GM04504 (cell line): ENCODE measurements at places on chromosomes 3 and 15.

- peak; percentile 43 for DNase-seq
Observed at GRCh38 chr3:63960048-63960711, 48.0 kb upstream of the SCAANT1 start.

- peak; percentile 94 for DNase-seq
Observed at GRCh38 chr15:49831206-49831965, 210.5 kb downstream of the DTWD1 start.

GRCh38 chr15:100711516-100712021 is 109.2 kb downstream of the ASB7 start:
- no peak for DNase-seq

GRCh38 chr3:177652556-177653291 is 455.4 kb upstream of the TBL1XR1 start:
- DNase-seq = no peak

- no peak for DNase-seq
Observed at GRCh38 chr3:39282057-39282456, 2.2 kb upstream of the CX3CR1 start.

- DNase-seq = no peak
Observed at GRCh38 chr3:43411429-43411828, 125.1 kb downstream of the SNRK start.

DNA sequence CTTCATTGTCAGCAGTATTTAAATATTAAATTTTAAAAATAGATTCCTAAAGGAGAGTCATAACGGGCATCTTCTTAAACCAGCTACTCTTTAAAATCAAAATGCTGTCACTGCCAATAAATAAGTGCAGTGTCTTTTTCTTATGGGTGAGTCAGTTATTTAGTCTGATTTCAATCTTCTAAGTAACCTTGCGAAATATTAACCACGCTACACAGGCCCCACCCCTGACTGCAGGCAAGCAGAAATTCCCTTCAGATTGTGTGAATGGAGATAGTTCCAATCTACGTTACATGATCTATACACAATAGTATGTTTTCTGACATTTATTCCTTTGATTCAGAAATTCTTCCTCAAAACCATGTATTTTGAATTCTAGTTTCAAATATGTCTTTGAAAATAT is 141.5 kb downstream of the GADL1 start:
- DNase-seq = peak; percentile 42

- no peak for DNase-seq
Observed at GRCh38 chr15:68770216-68770615, 50.5 kb downstream of the ANP32A start.

DNA sequence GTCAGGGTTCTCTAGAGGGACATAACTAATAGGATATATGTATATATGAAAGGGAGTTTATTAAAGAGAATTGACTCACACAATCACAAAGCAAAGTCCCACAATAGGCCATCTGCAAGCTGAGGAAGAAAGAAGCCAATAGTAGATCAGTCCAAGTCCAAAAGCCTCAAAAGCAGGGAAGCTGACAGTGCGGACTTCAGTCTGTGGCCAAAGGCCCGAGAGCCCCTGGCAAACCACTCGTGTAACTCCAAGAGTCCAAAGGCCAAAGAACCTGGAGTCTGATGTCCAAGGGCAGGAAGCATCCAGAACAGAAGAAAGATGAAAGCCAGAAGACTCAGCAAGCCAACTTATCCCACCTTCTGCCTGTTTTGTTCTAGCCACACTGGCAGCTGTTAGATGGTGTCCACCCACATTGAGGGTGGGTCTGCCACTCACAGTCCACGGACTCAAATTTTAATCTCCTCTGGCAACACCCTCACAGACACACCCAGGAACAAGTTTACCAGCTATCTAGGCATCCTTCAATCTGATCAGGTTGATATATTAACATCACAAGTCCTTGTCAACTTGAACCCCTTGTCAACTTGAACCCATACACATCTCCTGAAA is 54.2 kb upstream of the ACAD9 start:
- no peak for DNase-seq

DNA sequence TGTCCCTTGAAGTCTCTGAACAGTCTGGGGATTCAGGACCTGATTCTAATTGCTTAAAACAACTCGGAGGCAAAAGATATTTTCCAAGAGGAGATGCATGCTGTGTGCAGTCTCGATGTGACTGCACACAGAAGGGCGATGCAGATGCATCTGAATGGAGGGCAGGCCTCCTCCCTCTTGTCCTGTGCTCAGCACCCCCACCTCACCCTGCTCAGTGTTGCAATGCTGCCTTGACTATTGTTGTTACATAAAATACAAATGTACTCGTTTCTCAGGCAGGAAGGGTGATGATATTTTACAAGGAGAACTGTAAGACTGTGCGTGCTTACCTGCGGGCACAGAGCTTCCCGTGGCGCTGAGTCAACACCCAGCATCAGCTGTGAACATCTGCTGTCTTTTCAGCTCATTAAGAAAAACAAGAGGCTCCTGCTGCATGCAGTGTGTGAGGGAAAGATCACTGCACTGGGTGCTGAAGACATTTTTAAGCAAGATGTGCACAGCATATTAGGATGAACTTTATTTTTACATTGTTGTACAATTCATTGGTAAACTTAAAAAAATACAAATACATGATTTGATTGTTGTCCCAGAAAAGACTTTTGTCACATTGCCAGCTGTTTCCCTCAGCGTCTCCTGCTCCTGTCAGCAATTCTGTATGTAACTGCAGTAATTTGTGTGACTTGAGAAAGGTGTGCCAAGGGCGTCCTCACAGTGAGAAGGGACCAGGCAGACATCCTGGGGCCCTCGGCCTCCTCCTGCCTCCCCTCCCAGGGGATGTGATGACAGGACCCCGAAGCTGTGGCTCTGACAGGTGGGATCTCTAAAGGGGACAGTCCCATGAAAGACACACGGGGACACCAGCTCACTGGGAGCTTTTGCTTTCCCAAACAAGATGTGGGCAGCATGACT is 56.3 kb upstream of the RPL32 start:
- DNase-seq = no peak

- DNase-seq = peak; percentile 63
Observed at GRCh38 chr15:65638681-65639089, 16.9 kb downstream of the SLC24A1 start.

DNA sequence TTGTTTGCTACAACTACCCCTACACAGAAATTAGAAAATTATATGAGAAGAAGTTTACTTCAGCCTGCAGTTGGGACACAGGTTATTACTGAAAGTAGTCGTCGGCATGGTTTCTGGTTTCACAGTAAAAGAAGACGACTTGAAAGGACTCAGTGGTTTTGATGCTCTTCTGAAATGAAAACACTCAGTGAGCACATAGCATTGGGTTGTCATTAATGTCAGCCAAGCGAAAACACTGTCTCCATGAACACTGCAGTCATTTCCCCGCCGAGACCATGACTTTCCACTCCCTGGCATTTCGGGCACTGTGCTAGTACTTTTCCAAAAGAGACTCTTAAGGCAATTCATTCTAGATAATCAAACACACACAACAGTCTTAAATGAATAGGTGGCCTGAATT is 69.2 kb upstream of the ICE2 start:
- no peak for DNase-seq

DNA sequence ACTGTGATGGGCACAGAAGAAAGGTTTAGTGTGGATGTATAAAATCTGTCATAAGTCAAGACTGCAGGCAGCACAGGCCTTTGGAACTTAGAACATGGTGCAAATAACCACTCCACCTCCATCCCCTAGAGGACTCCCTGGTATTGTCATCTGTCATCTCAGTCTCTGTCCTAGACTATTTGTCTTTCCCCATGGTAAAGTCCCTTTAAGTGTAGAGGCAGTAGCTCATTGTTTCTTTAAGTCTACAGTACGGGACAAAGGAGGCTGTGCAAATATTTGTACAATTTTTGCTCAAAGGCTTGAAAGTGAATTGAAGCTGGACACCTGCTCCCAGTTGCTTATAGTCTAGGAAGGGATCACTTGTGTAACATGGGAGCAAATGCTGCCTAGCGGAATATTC is 3.2 kb upstream of the PXYLP1 start:
- no peak for DNase-seq

DNA sequence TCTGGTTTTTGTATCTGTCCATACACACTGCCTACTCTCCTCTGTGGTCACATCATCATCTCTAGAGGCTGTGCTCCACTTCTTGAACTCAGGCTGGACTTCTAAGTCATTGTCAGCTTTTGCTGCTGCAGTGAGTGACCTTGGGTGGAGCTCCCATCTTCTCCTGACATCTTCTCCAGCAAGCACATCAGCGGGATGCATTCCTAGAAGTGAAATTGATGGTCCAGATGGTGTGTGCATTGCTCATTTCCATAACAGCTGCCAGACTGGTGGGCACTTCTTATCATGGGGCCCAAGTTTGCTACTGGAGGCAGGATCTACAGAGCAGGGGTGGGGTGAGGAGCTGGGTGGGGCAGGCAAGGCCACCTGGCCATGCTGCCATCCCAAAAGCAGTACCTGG is 109.9 kb downstream of the DNAJB8 start:
- DNase-seq = no peak

GRCh38 chr3:59482684-59483083 is 432.9 kb upstream of the CFAP20DC start:
- no peak for DNase-seq

DNA sequence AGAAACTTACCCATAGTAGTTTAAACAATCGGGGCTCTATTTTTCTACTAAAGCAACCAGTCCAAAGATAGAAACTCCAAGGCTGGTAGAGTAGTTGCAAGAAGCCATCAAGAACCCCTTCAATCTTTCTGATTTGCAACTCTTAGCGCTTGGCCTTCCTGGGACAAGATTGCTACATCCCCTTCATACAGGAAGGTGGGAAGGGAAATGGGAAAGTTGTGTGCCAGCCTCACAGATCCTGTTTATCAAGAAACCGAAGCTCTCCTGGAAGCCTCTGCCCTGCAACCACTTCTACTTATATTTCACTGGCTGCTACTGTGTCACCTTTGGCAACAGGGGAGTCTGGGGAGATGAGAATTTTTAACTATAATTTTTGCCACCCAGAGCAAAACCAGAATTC is 46.2 kb downstream of the OSBPL10 start:
- no peak for DNase-seq

GRCh38 chr3:38588995-38589937 is 60.2 kb downstream of the SCN5A start:
- DNase-seq = no peak

DNA sequence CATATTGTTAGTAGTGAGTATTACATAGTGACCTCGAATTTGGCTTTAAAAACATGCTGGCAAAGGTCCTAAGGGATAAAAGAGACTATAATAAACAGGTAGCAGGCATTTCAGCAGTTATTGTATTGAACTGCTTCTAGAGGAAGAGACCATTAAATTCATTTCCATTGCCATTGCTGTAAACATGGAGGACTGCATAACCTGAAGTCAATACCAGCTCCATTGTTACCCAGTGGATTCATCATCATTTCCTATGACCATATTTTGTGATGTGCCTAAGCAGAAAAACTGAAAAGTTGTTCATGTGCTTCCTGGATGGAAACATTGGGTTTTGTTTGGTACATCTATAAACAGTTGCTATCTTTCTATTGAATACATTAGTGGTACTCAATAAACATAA is 482.5 kb upstream of the UBE2E2 start:
- DNase-seq = no peak

DNA sequence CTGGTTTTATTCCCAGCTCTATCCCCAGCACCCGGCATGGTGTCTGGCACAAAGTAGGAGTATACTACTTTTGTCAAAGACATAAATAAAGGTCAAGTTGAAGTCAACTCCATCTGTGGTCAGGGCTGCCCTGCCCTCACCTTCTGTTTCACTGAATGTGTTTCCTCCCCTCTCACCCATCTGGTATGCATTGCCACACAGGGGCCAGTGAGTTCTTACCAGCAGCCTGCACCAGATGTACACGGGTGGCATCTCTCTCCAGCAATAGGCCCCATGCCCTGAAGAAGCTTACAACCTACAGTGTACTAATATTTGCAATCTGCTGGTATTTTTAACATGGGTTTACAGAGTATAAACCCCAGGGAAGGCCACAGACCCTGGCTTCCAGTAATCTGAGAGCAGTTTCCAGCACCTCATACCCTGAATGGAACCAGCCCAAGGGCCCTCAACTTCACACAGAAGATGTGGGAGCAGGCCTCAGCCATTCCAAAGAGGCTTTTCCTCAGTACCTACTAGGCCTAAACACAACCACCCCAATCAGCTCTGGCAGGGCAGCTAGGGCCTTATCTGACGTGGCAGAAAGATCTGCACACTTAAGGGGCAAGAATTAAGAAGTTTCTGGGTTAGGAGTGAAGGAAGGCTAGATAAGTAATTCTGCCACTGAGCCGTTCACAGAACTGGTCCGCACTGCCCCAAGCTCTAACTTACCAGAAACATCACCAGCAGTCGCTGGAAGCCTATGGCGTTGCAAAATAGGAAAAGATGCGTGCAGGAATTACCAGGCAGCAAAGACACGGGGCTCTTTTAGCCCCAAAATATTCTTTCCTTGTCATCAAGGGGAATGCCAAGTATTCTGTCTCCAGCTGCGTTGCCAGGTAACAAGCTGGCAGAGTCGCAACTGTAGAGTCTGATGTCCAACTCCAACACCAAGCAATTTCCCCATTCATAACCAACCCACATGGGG is 2.1 kb downstream of the IDH2 start:
- DNase-seq = peak; percentile 88

- DNase-seq = no peak
Observed at GRCh38 chr3:182261041-182261440, 532.3 kb upstream of the ATP11B start.

GRCh38 chr3:32117320-32117719 is 10.9 kb downstream of the GPD1L start:
- no peak for DNase-seq

- DNase-seq = no peak
Observed at GRCh38 chr3:82224661-82225060, 463.2 kb upstream of the GBE1 start.

- DNase-seq = no peak
Observed at GRCh38 chr3:103085465-103085864, 650.6 kb downstream of the ZPLD1 start.

GRCh38 chr3:8837162-8837561 is 67.7 kb upstream of the OXTR start:
- peak; percentile 65 for DNase-seq

DNA sequence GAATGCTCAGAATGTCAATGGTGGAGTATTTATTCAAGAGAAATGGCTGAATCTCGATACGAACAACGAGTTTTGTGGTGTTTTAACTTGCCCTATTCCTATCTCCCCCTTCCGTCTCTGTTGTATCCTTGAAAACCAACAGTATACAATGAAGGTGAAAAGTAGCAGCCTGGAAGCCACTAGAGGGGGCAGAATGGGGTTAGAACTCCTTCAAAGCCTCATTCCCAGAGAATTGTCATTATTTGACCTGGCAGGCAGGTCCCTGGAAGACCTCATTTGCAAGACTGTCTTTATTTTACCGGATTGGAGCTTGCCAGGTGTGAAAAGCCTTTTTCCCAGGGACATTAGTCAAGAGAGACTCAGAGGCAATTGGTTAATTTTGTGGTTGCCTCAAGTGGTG is 139.4 kb downstream of the LRRC28 start:
- DNase-seq = no peak

GRCh38 chr3:151467069-151467468 is 6.2 kb upstream of the IGSF10 start:
- DNase-seq = no peak

- DNase-seq = no peak
Observed at GRCh38 chr15:80752204-80752603, 27.0 kb upstream of the CEMIP start.
